ENCODE measurements at places on chromosomes 3 and 15.
A peak's percentile ranks its signal among the peaks of the same experiment; 100 is the strongest.

DNA sequence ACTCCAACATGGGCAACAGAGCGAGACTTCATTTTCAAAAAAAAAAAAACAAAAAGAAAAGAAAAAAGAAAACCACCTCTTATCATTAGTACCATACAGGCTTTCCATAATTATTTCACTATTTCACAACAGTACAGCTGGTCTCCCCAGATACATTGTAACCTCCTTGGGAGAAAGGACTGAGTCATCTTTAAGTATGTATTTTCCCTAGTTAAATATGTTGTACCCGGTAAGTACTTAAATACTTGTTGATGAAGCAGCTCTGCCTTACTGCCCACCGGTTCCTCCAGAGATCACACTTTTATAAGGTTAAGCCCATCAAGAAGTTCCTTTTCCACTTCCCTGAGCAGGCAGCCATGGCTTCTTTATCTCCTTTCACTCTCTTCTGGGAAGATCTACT, 789.5 kb upstream of the CFAP20DC start:
- DNase-seq: no peak

DNA sequence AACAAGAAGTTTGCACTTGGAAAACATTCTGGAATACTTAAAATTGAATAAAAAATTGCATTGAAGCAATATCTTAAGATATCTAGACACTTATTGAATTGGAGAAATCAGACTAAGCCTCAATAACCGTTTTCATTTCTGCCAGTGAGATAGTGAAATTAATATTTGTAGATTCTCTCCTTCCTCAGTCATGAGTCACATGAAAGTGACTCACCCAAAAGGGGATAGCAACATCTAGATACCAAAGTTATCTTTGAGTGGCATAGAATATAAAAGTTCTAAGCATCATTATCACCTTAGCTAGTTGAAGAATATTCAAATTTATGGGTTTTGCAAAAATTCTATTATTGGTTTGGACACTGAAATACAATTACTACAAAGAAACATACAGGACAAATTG, 614.8 kb upstream of the ZNF717 start:
- DNase-seq: no peak

DNA sequence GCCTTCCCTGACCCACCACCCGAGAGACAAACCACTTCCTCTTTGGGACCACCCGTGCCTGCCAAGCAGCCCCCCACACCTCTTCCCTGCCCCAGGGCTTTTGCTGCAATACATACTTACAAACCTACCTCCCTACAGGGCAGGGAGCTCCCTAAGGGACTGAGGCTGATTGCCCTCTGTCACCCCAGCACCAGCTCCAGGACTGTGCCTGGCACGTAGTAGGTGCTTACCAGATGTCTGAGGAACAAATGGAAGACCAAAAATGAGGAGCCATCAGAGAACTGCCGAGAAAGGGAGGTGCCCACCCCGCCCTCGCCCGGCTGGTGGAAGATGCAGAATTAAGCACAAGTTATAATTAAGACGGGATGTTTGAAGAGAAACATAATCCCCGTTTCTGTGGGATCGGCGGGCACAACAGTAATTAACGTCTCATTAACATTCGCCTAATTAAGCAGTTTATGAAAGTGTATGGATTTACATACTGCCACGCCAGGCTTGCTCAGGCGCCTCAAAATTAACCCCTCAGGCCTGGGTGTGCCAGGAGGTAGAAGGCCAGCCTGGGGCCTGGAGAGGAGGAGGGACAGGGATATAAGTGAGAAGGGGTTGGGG, 130.1 kb upstream of the LINGO1 start:
- no peak for DNase-seq

GRCh38 chr3:186839874-186840641, 2.5 kb upstream of the ADIPOQ start:
- DNase-seq: peak; percentile 53

- DNase-seq: no peak
Measured at GRCh38 chr3:156744631-156745030, 70.2 kb downstream of the TIPARP start.

DNA sequence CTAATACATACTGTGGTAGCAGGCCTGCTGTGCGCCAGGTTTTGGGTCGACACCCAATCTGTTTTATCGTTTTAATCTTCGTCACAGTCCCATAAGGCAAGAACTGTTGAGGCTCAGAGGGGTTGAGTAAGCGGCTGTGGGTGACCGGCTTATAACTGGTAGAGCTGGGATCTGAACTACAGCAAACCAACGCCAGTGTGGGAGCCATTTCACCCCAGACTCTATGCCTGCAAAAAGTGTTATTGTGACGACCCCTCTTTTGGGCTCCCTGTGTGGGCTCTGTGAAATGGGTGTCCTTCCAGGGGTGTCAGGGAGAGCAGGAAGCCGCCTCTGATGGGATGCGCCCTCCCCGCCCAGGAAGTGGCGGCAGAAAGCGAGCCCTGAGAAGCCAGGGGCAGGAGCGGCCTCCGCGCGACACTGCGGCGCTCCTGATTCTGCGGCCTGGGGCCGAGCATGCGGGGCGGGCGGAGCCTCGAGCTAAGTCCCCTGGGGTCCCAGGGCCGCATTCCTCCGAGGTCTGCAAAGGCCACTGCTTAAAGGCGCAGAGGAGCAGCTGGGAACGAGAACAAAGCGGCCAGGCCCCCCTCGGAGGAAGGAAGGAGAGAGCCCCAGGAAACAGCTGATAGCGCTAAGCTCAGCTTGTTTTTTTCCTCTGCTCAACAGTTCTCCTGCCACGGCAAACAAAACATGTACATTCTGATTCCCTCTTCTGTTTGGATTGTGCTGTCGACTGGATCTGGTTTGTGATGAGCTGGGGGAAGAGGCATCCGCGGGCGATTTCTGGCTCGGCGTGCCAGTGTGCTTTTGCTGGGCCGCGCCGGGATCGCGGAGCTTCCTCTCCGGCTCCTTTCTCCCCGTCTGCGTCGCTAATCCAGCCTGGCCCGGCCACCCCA, 33.9 kb downstream of the GRK7 start:
- peak; percentile 94 for DNase-seq

- no peak for DNase-seq
Measured at GRCh38 chr3:128971421-128972100, 22.3 kb downstream of the CFAP92 start.

DNA sequence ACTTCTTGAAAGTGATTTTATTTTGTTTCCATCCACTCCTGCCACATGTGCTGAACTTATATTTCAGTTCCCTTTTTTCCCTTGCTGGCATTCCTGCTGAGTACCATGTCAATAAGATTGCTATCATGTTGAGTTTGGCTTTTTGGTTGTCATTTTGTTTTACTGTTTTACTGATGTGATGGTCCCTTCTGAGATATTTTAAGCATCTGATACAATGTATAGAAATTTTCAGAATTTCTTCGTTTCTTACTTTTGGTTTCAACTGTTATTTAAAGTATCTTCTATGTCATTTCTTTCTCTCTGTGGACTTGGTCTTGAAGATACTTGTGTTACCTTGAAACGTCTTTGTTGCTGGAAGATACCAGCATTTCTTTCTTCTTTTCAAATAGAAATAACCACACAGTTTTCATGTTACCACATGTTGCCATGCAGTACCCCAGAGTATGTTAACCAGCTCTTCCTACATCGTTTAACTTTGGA, 14.1 kb downstream of the SIDT1 start:
- no peak for DNase-seq

GRCh38 chr3:111392894-111393398, 149.1 kb upstream of the CD96 start:
- DNase-seq: no peak

DNA sequence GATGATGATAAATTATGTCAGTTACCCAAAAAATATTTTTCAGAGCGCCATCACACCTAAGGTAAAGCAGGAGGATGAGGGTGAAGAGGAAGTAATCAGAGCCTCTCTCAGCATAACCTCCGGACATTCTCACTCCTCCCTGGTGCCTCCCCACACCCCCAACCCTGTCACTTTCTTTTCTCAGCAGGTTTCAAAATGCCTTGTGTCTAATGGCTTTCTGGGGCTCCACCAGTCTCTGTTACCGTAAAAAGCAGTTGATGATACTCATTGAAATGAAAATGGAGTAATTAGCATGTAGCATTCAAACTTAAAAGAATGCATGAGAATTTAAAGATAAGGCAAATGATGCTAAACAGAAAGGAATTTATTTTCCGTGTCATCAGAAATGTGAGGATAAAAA, 180.0 kb downstream of the ERC2 start:
- no peak for DNase-seq

All from eye (tissue), 1 donor.